ENCODE measurements at places on chromosomes 3 and 15. TPM values are rescaled to one million over a fixed set of nuclear protein-coding genes. Genes with fewer than 3 reads are reported as not detected.

CADPS gene
- not detected for total RNA-seq

DNA sequence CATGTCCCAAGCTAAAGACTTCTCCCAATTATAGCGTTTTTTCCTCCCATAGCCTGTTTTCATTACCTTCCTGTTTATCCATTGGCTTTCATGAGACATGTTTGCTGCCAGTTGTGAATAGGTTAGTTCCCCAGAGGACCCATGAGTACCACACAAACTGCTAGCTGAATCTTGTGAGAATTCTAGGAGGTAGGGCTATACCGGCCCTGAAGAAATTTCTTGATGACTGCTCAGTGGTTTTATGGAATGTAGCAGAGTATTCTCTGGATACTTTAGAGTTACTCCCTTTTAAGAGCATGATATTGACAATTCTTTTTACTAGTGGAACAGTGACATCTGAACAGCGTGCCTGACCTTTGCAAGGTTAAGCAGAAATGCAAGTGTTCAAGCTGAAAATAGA, 210.4 kb downstream of the MCTP2 start:
- no peak for DNase-seq
- no peaks in the 10 kb centered on the region for H3K27me3 ChIP-seq
- no peak overlapping the region for H3K4me3 ChIP-seq
- H3K4me1 ChIP-seq, result no peaks in the 10 kb centered on the region
- no peak overlapping the region for H3K27ac ChIP-seq

DNA sequence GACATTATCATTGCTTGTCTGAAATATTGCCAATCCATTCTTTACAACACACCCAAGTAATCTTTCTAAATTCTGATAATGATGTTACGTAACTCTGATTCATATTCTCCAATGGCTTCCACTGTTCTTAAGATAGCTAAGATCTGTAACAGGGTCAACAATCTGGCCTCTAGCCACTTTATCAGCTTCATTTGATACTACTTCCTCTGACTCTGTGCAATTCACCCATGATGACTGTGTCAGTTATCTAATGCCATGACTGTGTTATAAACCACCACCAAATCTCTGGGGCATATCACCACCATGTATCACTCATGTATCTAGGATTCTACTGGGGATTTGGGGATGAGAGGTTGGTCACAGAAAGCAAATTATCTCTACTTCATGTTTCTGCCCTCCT, 44.0 kb downstream of the CD200 start:
- H3K27ac ChIP-seq, result no peak overlapping the region
- no peaks in the 10 kb centered on the region for H3K36me3 ChIP-seq
- no peak overlapping the region for H3K4me3 ChIP-seq
- DNase-seq, result no peak

GRCh38 chr3:186633481-186633880, 6.7 kb upstream of the FETUB start:
- peaks cover 58% of the 10 kb centered on the region for H3K4me1 ChIP-seq
- H3K27me3 ChIP-seq, result no peaks in the 10 kb centered on the region
- no peak overlapping the region for H3K27ac ChIP-seq
- DNase-seq, result no peak
- H3K36me3 ChIP-seq, result no peaks in the 10 kb centered on the region
- no peak overlapping the region for H3K4me3 ChIP-seq

DNA sequence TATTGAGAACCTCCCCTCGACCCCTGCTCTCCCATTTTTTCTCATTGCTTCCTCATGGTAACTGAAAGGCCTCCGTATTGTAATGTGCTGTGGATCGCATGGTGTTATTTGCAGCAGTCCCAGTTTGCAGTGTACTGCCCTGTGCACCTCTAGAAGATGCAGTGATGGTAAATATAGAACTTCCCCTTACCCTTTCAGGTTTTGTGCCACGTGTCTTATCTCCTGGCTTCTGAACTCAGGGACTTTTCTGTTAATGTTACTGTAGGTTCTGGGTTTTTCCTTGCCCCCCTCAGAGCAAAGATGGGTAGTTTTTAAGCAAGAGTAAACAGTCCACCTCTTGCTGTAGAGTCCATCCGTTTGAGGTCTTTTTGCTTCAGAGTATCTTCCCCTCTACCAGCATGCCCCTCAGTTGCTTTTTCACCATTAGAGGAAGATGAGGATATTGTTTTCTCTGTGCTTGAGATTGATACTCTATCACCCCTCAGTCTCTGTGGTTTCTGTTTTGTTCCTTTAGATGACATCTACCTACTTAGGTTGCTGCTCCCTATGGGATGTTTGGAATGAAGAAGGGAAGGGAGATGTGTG, 22.4 kb downstream of the CHD2 start:
- H3K27me3 ChIP-seq, result no peaks in the 10 kb centered on the region
- H3K4me1 ChIP-seq, result peaks cover 50% of the 10 kb centered on the region
- DNase-seq, result no peak
- peak overlapping the region; percentile 19 for H3K27ac ChIP-seq
- no peak overlapping the region for H3K4me3 ChIP-seq

- H3K27me3 ChIP-seq, result 0 out of 3 replicates have a peak, but pooled peaks cover 4% of the 10 kb centered on the region
- H3K4me1 ChIP-seq, result peaks cover 12% of the 10 kb centered on the region
- H3K4me3 ChIP-seq, result 0 out of 2 replicates have a peak overlapping the region, but pooled peaks have one; percentile 13
- DNase-seq, result peak; percentile 26
Measured at GRCh38 chr3:33883951-33884561, 85.6 kb downstream of the PDCD6IP start.

- H3K4me3 ChIP-seq, result no peak overlapping the region
- no peaks in the 10 kb centered on the region for H3K4me1 ChIP-seq
- no peaks in the 10 kb centered on the region for H3K36me3 ChIP-seq
- H3K27ac ChIP-seq, result no peak overlapping the region
Measured at GRCh38 chr3:147173257-147173656, 233.1 kb downstream of the ZIC4 start.

DNA sequence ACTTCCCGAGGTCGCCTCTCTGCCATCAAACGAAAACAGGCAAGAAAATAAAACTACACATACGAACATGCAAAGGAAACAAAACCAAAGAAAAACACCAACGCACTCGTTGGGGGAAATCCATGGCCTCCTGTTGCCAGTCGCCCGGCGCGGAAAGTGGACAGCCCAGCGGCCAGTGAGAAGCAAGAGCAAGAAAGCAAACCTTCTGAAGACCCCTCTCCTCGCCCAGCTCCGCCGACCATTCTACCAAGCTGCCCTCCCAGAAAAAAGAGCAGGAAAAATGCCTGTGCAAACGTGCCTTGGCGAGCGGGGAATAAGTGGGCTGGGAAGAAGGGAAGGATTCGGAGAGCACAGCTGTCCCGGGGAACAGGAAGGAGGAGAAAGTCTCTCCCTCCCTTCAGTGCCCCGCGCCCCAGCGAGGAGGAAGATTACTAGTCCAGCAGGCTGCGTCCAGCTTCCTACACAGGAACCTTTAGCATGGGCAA, 802 bp upstream of the NECTIN3 start:
- H3K4me1 ChIP-seq, result peaks cover 55% of the 10 kb centered on the region
- peak; percentile 5 for DNase-seq
- H3K4me3 ChIP-seq, result peak overlapping the region; percentile 96
- H3K27me3 ChIP-seq, result no peaks in the 10 kb centered on the region

DNA sequence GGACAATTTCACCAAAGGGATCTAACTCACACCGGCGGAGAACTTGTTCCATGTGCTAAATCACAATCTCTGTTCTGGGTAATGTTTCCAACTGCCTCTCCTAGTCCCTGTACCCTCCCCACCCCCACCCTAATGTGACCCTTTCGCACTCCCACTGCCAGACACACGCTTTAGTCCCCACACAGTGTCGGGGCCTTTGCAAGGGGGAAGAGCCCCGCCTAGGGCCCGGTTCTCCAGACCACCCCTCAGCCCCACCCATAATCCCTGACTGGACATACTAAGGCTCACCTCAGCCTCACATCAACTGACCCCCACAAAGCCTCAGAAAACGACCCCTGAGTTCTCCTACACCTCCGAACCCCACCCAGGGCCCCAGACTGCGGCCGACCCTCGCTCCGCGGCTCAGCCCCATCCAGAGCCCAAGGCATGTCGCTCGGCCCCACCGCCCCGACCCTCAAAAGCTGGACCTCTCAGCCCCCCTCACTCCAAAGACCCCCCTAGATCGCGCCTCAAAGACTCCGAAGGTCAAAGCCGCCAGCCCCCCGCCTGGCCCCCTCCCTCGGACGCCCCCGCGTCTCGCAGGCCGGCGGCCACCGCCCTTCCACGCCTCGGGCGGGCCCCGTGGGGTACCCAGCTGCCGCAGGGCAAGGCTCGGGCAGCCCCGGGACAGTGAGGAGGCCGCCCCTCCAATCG, 72.0 kb upstream of the MAP4 start:
- H3K27me3 ChIP-seq, result no peaks in the 10 kb centered on the region
- peak overlapping the region; percentile 88 for H3K4me3 ChIP-seq
- no peaks in the 10 kb centered on the region for H3K36me3 ChIP-seq
- no peak for DNase-seq
- H3K4me1 ChIP-seq, result peaks cover 43% of the 10 kb centered on the region
- H3K27ac ChIP-seq, result peak overlapping the region; percentile 93

NDN gene
- not detected for total RNA-seq

DNA sequence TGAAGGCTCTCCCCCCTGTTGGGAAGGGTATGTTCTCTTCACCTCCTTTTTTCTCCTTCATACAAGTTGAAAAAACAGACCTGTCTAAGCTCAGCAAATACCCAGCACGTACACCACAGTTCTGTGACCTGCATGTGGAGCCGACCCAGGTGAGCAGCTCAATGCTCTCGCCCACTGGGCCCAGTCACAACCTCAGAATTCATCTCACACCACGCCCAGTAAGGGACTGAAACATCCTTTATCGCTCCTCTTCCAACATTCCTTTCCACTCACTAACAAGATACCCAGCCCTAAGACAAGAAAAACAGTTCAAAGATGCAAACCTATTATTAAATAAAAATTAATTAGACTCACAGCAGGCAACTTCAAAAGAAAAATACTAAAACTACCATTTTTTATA, 68.9 kb downstream of the FOXP1 start:
- no peak overlapping the region for H3K4me3 ChIP-seq
- no peak for DNase-seq
- 0 out of 3 replicates have a peak, but pooled peaks cover 5% of the 10 kb centered on the region for H3K36me3 ChIP-seq

ATP8B4 gene
- 0.18 TPM for total RNA-seq

GRCh38 chr15:43777267-43777914, 625 bp upstream of the ELL3 start:
- H3K27ac ChIP-seq, result peak overlapping the region; percentile 86
- peak overlapping the region; percentile 78 for H3K4me3 ChIP-seq
- H3K27me3 ChIP-seq, result no peaks in the 10 kb centered on the region
- peaks cover 12% of the 10 kb centered on the region for H3K36me3 ChIP-seq
- DNase-seq, result peak; percentile 58

DNA sequence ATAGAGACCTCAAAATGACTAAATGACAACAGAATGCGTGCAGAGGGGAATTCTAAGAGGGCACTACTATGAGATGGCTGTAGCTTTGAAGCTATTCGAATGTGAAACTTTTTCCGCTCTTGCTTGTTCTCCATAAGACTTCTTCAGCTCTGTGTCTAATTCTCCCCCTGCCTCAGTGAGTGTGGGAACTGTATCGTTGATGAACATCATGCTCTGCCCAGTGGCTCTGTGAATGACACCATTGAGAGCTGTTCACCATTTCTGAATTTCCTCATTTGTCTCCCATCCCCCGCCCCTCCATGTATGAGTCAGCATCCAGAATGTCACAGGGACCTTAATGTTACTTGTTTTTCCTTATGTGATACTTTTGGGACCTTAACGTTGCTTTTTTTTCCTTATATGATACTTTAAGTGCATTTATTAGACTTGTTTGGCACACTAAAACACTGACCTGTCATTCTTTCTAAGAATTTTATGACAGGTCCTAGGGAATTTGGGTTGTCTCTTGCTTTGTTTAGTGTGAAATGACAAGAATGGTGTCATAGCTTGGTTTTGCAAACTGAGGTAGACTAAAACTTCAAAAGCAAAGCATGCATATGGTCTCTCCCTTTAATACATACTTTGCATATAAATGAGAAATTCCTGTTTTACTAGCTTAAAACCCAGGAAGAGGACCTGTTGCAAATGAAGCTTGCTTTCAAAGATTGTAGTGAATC, 99.6 kb downstream of the FNDC3B start:
- H3K4me3 ChIP-seq, result no peak overlapping the region
- H3K27ac ChIP-seq, result peak overlapping the region; percentile 89
- no peaks in the 10 kb centered on the region for H3K27me3 ChIP-seq
- H3K36me3 ChIP-seq, result peaks cover 41% of the 10 kb centered on the region

KCNAB1 gene
- total RNA-seq, result not detected

GRCh38 chr3:52289747-52290595, 2.3 kb downstream of the GLYCTK start:
- H3K4me3 ChIP-seq, result peak overlapping the region; percentile 85
- peaks cover 22% of the 10 kb centered on the region for H3K36me3 ChIP-seq

CCDC54 gene
- not detected for total RNA-seq

- H3K36me3 ChIP-seq, result no peaks in the 10 kb centered on the region
- H3K4me3 ChIP-seq, result no peak overlapping the region
- H3K4me1 ChIP-seq, result no peaks in the 10 kb centered on the region
- no peaks in the 10 kb centered on the region for H3K27me3 ChIP-seq
- H3K27ac ChIP-seq, result no peak overlapping the region
Measured at GRCh38 chr3:160126051-160126450, 99.2 kb upstream of the C3orf80 start.

EPHA6 gene
- not detected for total RNA-seq

DNA sequence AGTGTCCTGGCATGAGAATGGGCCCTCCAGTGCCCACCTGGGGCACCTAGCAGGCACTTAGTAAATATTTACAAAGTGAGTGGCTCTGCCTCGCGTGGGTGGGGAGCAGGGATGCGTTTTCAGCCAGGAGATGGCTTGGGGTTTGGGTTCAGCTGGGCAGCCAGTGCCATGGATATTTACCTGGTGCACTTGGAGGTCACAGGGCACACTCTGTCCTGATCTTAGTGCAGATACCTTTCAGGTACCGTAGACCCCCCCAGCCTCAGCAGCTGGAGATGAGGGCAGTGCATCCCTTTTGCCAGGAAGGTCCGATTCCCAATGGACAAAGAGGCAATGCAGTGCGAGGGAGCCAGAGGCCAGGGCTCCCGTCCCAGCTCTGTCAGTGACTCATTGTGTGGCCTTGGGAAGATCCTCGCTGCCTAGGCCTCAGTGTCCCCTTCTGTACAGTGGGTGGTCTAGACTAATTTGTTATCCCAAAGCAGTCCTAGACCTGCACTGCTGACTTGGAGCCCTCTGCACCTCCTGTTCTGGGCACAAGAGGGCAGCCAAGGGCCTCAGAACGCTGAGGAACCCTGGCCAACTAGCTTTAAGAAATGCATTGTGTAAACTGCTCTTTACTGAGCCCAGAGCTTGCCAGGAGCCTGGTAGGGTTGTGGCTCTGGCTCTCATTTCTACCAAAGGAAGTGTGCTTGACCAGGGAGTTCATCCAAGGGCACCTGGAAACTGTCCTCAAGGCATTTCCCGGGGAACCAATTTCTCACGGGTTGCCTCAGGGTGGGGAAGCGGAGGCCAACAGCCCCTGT, 16.0 kb downstream of the HDAC11 start:
- H3K27ac ChIP-seq, result no peak overlapping the region
- H3K4me3 ChIP-seq, result no peak overlapping the region
- peak; percentile 49 for DNase-seq
- peaks cover 10% of the 10 kb centered on the region for H3K36me3 ChIP-seq
- no peaks in the 10 kb centered on the region for H3K27me3 ChIP-seq
- peaks cover 7% of the 10 kb centered on the region for H3K4me1 ChIP-seq

ADAMTS9 gene
- total RNA-seq, result not detected

DNA sequence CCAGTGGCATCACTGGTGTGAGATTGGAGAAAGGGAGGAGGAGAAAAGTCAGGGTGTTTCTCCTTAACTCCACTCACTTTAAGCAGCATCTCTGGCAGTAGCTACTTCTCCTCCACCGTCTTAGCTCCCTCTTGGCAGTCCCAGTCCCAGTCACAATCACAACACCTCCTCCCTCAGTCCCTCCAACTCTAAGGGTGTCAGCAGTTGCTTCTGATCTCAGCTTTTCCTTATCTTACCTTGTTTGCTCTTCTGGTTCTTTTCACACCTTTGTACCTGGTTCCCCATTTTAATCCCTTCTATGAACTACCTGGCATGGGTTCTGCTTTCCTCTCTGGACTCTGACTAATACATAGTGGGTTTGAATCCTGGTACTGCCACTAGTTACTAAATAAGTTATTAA, 188.3 kb upstream of the CTDSPL start:
- H3K4me3 ChIP-seq, result no peak overlapping the region
- DNase-seq, result no peak
